ENCODE measurements at places on chromosomes 7 and 10.

- H3K27me3 ChIP-seq: no peaks in the 10 kb centered on the region
- DNase-seq: peak; percentile 83
- peaks cover 14% of the 10 kb centered on the region for H3K4me1 ChIP-seq
- H3K36me3 ChIP-seq: no peaks in the 10 kb centered on the region
- peak overlapping the region; percentile 32 for H3K27ac ChIP-seq
These were observed 108.1 kb upstream of the AGR3 start for GRCh38 chr7:16989811-16990413.

DNA sequence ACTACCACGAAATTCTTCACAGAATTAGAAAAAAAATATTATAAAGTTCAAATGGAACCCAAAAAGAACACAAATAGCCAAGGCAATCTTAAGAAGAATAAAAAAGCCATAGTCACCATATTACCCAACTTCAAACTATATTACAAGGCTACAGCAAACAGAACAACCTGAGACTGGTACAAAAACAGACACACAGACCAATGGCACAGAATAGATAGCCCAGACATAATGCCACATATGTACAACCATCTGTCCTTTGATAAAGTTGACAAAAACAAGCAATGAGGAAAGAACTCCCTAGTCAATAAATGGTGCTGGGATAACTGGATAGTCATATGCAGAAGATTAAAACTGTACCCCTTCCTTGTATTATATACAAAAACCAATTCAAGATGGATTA lies 808.5 kb upstream of the ZWINT start:
- no peak overlapping the region for H3K27ac ChIP-seq
- H3K27me3 ChIP-seq: no peaks in the 10 kb centered on the region
- H3K4me3 ChIP-seq: no peak overlapping the region
- no peaks in the 10 kb centered on the region for H3K4me1 ChIP-seq
- H3K36me3 ChIP-seq: no peaks in the 10 kb centered on the region
- DNase-seq: no peak

DNA sequence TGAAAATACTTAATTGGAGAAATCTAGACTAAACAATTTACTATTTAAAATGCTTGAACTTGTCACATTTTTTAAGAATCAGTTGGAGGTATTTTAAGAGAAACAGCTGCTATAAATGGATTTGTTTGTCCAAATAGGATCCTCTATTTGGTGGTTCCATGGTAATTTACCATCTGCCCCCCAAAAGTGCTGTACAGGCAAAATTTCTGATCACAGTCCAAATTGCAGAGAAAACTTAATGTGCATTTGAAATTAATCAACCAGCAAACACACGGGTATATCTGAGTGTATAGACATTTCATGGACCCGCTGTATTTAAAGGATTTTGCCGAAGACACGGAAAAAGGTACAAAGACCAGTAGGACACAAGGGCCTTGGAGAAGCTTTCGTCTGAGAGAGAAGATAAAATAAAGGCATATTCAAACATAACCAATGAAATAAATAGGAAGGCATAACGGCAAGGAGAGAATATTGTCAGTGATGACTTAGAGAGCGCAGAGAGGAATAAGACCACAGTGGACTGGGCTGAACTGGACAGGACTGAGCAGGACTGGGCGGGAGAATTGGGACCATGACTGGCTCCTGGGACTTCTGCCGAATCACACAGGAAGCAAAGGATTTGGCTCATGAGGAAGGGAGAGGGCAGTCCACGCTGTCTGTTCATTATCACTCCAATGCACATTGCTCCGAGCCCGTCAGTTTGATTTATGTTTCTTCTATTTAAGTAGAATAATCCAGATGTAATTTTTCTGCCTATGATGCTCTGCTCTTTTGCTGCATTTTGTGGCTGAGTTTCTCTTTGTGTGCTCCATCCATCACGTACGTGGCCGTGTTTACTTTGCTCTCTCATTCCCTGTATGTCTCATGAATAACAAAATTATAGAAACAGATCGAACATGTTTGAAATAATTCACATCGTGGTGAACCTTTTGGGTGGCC lies 112.8 kb downstream of the PRLHR start:
- H3K36me3 ChIP-seq: no peaks in the 10 kb centered on the region
- H3K27me3 ChIP-seq: no peaks in the 10 kb centered on the region
- H3K4me3 ChIP-seq: no peak overlapping the region

GRCh38 chr7:78165454-78165853 lies 366.9 kb downstream of the PHTF2 start:
- no peak for DNase-seq
- no peaks in the 10 kb centered on the region for H3K36me3 ChIP-seq
- H3K4me1 ChIP-seq: no peaks in the 10 kb centered on the region
- H3K4me3 ChIP-seq: no peak overlapping the region
- no peak overlapping the region for H3K27ac ChIP-seq

DNA sequence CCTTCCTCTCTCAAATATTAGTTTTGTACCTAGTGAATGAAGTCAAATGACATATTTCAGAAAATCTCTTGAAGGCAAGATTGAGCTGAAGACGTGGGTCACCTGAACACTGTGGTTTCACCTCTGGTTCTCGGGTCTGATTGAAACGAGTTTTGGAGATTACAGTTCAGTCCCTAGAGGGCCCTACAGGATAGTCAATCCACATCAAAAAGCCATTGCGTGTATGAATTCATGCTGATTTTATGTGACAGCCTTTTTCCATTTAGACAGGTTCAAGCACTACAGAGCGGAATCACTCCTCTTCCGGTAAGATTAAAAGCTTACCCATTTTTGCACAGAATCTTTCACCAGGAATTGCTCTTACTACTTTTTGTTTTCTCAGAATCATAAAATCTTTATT lies 62.2 kb downstream of the VIM start:
- H3K36me3 ChIP-seq: no peaks in the 10 kb centered on the region
- no peaks in the 10 kb centered on the region for H3K27me3 ChIP-seq
- no peak overlapping the region for H3K4me3 ChIP-seq
- H3K27ac ChIP-seq: no peak overlapping the region
- DNase-seq: no peak
- no peaks in the 10 kb centered on the region for H3K4me1 ChIP-seq

GRCh38 chr10:131678171-131678570 lies 222.6 kb upstream of the PPP2R2D start:
- no peaks in the 10 kb centered on the region for H3K36me3 ChIP-seq
- no peak overlapping the region for H3K27ac ChIP-seq
- no peaks in the 10 kb centered on the region for H3K27me3 ChIP-seq
- no peaks in the 10 kb centered on the region for H3K4me1 ChIP-seq
- H3K4me3 ChIP-seq: no peak overlapping the region
- no peak for DNase-seq

GRCh38 chr7:78080811-78081210 lies 282.2 kb downstream of the PHTF2 start:
- H3K36me3 ChIP-seq: no peaks in the 10 kb centered on the region
- no peak for DNase-seq
- no peak overlapping the region for H3K27ac ChIP-seq
- no peaks in the 10 kb centered on the region for H3K27me3 ChIP-seq

- H3K4me3 ChIP-seq: no peak overlapping the region
- DNase-seq: no peak
These were observed 662.9 kb downstream of the CCSER2 start for GRCh38 chr10:84991301-84991700.

DNA sequence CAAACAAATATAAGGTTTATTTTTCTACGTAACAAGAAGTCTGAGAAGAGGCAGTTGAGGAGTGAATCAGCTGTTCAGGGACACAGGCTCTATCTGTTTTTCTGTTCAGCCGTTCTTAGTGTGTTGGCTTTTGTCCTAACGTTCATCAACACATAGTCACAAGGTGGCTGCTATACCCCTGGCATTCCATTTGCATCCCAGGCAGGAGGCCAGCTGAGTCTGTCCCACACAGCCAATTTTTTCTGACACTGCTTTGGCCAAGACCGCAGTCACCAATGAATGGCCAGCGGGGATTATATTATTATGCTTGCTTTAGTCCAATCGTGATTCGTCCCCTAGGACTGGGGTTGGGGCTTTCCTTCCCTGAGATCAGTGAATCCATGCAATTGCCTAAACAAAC lies 143.4 kb upstream of the CHST15 start:
- H3K27ac ChIP-seq: no peak overlapping the region
- no peaks in the 10 kb centered on the region for H3K36me3 ChIP-seq
- H3K4me3 ChIP-seq: no peak overlapping the region

- H3K36me3 ChIP-seq: no peaks in the 10 kb centered on the region
- no peaks in the 10 kb centered on the region for H3K27me3 ChIP-seq
- no peak overlapping the region for H3K4me3 ChIP-seq
- H3K27ac ChIP-seq: no peak overlapping the region
- no peaks in the 10 kb centered on the region for H3K4me1 ChIP-seq
- DNase-seq: no peak
These were observed 46.7 kb downstream of the ADCYAP1R1 start for GRCh38 chr7:31098642-31099360.
